Activated naive CD4-positive, alpha-beta T cell (primary cell): ENCODE measurements at places on chromosomes 13 and 19.

DNA sequence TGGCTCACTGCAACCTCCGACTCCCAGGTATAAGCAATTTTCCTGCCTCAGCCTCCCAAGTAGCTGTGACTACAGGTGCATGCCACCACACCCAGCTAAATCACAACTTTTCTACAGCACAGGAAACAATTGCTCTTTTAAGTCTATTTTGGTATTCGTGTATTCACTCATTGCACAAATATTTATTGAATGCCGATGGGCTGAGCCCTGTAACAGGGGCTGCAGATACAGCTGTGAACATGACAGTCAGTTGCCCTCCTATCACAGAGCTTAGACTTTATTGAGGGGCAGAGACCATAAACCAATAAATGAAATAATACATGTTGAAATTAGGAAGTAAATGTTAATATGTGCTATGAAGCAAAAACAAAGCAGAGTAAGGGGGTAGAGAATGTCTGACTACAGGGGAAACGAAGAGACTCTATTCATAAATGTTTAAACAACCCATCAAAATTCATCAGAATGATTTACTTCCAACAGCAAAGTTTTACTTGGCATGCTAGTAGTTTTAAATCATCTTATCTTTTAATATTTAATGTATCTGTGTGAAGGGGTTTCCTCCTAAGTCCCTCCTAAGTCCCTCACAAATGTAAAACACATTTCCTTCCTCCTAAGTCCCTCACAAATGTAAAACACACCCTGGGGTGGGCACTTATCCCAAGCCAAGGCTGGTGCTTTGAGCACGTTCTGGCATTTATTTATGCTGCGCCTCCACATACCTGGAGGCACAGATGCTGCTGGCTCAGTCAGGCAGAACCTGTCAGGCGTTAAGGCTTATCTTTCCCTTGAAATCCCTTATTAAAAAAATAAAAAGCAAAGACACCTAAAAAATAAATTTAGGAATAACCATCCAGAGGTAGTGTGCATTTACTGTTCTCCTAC lies 140.8 kb downstream of the MIPEP start:
- no peak for DNase-seq

DNA sequence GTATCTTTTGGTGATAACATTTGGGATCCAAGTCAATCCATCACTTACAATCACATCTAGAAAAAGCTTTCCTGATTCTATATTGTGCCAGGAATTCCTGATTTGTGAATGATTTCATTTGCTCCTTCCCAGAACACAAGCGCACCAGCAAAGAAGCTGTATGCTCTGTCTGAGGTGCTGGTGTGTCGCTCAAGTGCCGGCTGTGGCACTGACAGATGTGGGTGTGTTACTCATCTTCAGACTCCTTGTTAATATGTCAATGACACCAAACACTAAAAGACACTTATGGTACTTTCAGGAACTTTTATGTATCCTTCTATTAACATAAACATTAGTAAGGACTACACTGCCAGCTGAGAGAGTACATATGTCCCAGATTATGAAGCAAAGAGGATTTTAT lies 429.1 kb downstream of the ITGBL1 start:
- no peak for DNase-seq

DNA sequence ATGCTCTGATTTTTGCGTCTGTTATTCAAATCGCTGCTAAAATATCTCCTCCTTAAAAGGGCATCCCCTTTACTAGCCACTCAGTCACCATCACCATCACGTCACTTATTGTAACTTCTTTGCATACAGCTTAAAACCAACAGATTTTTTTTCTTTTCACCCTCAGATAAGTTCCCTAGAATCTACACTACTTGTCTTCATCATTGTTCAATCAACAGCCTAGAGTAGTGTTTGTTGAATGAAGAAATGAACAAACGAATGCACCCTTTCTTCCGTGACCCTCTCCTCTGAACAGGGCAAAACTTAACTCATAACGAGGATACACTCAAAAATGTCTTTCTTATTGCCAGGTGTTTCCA lies 1.1 kb upstream of the AKAP11 start:
- no peak for DNase-seq

- no peak for DNase-seq
Observed at GRCh38 chr13:74056801-74057542, 77.2 kb downstream of the KLF12 start.

- DNase-seq = no peak
Observed at GRCh38 chr13:19607523-19608078, 25.9 kb upstream of the MPHOSPH8 start.

- no peak for DNase-seq
Observed at GRCh38 chr19:5974721-5975387, 3.1 kb downstream of the RANBP3 start.

GRCh38 chr19:32902448-32902847 lies 32.9 kb upstream of the SLC7A9 start:
- DNase-seq = no peak

DNA sequence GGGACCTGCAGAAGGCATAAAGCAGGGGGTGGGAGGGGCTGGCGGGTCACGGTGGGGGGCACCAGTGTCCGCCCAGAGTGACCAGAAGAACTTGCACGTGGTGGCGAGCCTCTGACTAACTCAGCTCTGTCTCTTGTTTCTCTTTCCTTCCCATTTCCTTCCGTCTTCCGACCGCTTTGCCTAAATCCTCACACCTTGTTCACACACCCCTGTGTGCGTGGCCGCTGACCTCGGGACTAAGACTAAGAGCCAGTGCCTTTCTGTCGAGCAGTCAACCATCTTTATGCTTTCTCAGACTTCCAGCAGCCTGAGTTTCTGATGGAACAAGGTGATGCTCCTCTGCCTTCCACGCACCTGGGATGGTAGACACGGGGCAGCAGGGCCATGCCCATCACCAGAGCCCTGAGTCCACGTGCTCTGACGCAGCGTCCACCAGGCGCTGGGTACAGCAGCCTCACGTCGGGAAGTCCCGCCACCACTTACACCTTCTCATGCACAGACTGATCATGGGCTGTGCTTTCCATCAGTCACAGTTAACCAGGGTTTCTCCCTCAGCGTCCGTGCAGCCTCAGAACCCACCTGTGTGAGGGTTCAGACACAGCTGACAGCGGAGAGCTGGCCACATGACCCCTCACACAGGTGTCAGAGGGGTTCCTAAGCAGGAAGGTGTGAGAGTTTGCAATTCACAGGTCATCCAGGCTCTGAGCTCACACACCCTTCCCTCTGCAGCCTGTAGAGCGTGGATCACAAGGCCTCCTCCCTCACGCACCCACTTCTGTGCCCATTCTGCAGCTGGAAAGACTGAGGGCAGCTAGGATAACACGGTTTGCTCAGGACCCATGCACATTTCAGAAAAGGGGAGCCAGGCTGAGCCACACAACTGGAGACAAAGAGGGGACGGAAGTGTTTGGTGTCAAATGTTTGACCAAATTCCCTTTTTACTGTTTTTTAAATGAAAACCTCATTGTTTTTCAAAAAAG lies 90.7 kb upstream of the MCF2L start:
- DNase-seq = no peak

GRCh38 chr13:38943231-38943630 lies 47.4 kb downstream of the STOML3 start:
- no peak for DNase-seq

DNA sequence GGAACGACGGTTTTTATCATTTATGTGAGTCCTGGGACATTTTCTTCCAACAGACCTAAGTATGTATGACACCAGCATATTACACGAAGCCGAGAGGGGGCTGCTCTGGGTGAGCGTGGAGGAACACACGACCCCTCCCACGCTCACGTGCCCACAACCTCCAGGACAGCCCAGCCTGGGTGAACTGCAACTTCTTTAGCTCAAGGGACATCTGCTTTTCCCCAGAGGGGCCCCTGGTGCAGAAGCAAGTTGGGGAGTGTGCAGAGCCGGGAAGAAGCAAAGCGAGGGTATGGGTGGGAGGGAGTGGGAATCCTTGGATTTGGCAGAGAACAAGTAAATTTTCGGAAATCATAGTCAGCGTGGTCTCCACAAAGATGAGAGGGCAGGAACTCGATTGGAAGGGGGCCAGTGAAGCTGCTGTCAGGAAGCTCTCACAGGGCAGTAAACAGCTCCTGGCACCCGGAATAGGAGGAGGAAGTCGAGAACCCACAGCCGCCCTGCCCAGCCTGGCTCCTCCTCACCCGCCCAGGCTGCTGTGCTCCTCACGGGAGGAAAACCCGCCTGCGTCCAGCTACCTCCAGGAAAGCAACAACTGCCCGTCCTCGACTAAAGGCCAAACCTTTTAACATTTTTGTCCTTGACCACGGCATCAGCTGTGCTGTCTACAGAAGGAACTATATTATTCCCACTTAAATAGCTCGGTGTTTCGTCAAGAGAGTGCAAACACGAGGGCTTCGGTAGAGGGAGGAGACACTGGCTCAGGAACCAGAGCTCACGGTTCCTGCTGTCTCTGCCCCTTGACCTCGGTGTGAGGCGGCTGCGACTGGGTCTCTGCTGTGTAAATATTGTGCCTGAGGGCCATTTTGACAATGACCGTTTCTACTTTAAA lies 17.2 kb upstream of the CFAP97D2 start:
- no peak for DNase-seq

DNA sequence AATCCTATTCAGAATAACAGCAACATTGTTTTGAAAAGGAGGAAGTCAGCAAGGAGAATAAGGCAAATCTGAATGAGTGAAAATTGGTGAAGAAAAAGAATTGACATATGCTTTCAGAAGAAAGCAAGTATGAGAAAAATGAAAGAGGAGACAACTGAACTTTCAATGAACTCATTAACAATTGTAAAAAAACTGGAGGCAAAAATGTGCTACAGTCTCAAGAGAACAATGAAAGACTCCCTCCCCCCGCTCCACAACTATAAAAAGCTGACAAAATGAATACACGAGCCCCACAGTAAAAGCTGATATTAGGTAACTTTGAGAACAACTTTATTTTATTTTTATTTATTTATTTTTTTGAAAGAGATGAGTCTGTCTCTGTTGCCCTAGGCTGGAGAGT lies 373.1 kb downstream of the DIAPH3 start:
- no peak for DNase-seq

DNA sequence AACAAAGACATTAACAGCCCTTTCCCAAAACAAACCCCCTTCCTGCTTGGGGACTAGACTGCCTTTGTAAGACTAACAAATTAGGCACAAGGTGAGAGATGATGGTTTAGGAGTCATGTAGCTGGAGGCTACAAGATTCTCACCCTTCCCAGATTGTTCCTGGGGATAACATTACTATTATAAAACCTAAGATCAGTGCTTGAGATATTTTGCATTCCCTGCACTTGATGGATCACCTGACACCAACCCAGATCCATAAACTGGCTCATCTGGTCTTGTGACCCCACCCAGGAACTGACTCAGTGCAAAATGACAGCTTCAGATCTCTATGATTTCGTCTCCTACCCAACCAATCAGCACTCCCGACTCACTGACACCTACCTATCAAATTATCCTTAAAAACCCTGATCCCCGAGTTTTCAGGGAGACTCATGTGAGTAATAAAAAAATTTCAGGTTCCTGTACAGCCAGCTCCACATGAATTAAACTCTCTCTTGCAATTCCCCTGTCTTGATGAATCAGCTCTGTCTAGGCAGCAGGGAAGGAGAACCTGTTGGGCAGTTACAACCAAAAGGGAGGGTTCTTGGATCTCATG lies 2.4 kb upstream of the ZNF616 start:
- no peak for DNase-seq

- DNase-seq = no peak
Observed at GRCh38 chr19:33207040-33207620, 13.0 kb downstream of the LRP3 start.

DNA sequence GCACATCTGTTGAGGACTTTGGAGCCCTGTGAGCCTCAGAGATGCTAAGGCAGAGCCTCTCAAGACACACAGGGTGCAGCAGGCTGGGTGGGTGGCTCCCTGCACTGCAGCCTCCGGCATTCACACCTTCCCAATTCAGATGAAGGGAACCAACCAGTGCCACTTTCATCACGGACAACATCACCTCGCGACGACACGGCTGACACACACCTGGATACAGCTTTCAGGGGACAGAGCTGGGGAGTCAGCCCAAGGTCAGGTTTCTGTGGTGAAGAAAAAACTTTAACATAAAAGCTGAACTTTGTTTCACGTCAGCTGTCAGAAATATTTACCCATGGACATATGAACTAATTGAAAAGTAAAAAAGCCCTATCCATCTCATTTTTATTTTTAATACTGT lies 24.9 kb upstream of the ARHGEF7 start:
- DNase-seq = no peak

GRCh38 chr13:40064154-40065097 lies 409.0 kb downstream of the COG6 start:
- no peak for DNase-seq

GRCh38 chr13:73223372-73223781 lies 164.6 kb downstream of the KLF5 start:
- no peak for DNase-seq

DNA sequence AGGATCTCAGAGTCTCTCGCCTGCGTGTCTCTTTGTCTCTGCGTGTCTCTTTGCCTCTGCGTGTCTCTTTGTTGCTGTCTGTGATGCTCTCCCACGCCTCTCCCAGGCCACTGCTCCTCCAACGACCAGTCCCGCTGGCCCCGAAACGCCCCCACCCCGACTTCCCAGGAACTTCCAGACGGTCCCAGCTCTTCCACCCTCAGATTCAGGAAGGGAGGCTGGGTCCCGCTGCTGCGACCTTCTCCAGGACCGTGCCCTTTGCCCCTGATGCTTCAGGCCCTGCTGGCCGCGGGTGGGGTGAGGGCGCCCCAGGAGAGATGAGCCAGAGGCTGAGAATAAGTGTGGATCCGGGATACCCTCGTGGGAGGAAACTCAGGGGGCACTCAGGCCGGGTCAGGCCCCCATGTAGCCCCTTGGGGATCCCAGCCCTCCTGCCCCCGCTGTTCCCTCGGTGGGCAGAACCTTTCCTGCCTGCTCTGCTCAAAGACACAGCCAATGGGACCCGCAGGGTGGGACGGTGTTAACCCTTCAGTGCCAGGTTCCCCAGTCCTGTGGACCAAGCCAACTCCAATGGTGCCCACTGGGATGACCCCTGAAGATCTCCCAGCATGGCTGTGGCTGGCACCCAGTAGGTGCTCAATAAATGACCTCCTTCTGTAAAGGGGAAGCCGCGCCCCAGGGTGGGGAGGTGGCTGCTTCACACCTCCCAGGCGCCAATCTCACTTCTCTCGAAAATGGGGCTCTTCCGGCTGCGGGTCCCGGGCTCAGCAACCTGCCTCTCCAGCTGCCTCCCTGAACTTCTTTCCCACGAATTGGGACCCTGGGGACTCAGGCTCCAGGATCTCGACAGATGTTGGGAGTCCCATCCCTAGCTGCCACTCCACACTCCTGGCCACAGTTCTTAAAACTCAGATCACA lies 1.5 kb upstream of the S1PR5 start:
- no peak for DNase-seq

DNA sequence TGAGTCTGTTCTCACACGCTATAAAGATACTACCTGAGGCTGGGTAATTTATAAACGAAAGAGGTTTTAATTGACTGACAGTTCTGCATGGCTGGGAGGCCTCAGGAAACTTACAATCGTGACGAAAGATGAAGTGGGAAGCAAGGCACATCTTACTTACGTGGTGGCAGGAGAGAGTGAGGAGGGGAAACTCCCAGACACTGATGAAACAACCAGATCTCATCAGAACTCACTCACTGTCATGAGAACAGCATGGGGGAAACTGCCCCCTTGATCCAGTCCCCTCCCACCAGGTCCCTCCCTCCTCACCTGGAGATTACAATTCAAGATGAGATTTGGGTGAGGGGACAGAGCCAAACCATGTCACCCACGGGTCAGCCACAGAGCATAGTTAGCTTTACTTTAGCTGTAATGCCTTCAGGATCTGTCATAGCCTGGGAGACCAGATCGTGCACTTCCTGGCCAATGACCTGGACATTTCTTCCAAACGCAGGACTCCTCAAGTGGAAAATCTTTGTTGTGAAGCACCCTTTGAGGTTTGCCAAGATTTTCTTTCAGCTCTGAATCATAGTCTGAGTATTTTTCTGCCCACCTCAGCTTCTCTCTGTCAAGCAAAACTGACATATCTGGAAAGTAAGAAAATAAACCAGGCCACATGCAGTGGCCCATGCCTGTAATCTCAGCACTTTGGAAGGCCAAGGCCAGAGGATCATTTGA lies 25.2 kb upstream of the HIF3A start:
- DNase-seq = no peak
